ENCODE measurements at places on chromosomes 6 and 20. TPM values are rescaled to one million over a fixed set of nuclear protein-coding genes. Genes with fewer than 3 reads are reported as not detected.

The KLC4 gene
- total RNA-seq: 45.2 TPM

The LCA5 gene
- total RNA-seq: 7.1 TPM

The GPX5 gene
- not detected for total RNA-seq

The OPN5 gene
- total RNA-seq: not detected

The WFDC5 gene
- 1.6 TPM for total RNA-seq

The VWA7 gene
- 4.2 TPM for total RNA-seq

The VIP gene
- total RNA-seq: 1.5 TPM

The CHMP4B gene
- 91.2 TPM for total RNA-seq

Data from lower lobe of right lung (tissue), 2 donors.